Femur (tissue), 1 donor: ENCODE measurements at places on chromosomes 12 and 14.

GRCh38 chr14:52279408-52279807 lies 11.9 kb downstream of the PTGDR start:
- DNase-seq = no peak

DNA sequence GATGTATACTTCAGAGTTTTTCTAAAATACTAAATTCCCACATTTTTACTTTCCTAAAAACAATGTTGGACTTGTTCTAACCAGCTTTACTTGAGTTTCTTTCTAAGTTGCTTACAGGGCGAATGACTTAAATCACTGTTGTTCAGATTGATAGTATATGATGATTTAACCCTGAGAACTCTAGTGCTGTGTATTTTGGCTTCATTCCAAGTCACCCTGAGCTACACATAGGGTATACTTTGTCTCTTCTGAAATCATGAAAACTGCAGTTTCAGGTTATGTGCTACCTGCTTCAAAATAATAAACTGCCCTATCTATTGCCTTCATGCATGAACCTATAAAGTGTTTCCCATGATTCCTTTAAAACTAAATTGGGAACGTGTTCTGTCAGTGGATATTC lies 162.5 kb upstream of the PDE3A start:
- DNase-seq = no peak

- no peak for DNase-seq
Observed at GRCh38 chr14:64074961-64075612, 219.1 kb downstream of the ESR2 start.

DNA sequence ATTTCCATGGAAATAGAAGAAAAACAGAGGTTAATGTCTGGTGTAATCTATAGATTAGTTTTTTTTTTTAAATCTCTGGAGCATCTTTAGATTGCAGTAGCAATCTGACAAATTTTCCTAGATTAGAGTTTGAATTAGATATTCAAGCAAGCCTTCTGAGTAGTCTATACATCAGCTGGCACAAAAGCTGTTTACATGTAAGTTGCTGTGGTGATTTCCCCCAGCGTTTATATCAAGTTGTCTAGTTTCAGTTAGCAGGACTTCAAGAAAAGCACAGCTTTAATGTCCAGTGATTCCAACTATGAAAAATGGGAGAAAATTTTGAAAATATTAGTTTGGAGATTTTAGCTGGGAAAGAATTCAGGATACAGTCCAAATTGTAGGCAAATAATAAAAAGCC lies 605.0 kb upstream of the USP15 start:
- no peak for DNase-seq

DNA sequence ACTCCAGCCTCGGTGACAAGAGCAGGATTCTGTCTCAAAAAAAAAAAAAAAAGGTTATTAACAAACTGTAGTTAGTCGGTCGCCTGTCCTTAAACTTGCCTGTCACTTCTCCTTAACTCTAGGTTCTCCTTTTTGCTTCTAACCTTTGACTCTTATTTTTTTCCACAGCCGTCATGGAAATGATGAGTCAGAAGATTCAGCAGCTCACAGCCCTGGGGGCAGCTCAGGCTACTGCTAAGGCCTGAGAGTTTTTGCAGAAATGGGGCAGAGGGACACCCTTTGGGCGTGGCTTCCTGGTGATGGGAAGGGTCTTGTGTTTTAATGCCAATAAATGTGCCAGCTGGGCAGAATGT lies 418 bp upstream of the MYG1 start:
- peak; percentile 46 for DNase-seq

DNA sequence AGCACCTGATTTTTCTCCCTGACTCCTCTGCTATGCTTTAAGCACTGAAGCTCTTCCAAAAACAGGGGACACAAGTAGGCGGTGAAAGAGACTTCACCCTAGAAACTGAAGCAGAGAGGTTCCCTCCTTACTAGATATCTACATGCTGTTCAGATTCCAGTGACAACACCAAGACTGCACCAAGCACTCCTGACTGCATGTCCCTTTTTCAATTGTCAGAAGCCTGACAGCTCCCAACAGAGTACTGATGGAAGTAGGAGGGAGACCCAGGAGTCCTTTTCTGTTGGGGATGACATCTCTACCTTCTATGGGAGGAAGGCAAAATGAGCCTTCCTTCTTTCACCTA lies 10.4 kb downstream of the DCTN2 start:
- no peak for DNase-seq

DNA sequence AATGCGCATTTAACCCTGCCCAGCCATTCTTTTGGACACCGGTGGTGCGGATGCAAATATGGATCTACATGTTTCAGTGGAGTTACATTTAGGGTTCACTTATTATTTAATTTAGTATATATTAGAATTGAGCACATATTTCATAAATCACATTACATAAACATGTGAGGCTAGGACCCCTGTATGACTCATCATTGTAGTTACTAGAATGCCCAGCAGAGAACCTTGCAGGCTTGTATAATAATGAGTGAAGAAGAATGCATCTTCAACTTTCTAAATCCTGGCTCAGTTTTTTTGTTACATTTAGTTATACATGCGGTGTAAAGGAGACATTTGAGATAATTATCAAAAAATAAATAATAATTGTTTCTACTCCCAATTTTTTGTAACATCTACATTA lies 369.0 kb downstream of the ATP23 start:
- no peak for DNase-seq

- no peak for DNase-seq
Observed at GRCh38 chr14:69672356-69672755, 61.0 kb downstream of the SUSD6 start.

DNA sequence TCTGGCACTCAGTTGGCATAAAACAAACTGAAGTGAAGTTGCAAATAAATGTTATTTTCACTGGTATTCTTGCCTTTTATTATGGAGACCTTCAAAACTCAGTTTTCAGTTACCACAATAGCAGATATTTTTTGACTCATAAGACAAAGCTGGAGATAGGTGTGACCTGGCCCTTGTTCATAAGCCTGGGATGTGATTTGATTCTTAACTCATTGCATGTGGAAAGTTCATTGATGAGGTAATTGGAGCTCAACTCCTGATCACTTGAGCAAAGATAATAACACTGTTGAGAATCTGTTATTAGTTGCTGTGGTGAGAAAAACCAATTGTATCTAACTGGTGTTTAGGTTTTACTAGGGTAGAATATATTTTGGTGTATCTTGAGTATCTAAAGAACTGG lies 105.1 kb downstream of the AEBP2 start:
- DNase-seq = no peak

GRCh38 chr12:25875661-25876060 lies 82.8 kb upstream of the RASSF8 start:
- DNase-seq = no peak

- peak; percentile 73 for DNase-seq
Observed at GRCh38 chr12:11863478-11863906, 207.2 kb upstream of the BCL2L14 start.

GRCh38 chr14:51547260-51547659 lies 104.5 kb upstream of the FRMD6 start:
- peak; percentile 83 for DNase-seq

DNA sequence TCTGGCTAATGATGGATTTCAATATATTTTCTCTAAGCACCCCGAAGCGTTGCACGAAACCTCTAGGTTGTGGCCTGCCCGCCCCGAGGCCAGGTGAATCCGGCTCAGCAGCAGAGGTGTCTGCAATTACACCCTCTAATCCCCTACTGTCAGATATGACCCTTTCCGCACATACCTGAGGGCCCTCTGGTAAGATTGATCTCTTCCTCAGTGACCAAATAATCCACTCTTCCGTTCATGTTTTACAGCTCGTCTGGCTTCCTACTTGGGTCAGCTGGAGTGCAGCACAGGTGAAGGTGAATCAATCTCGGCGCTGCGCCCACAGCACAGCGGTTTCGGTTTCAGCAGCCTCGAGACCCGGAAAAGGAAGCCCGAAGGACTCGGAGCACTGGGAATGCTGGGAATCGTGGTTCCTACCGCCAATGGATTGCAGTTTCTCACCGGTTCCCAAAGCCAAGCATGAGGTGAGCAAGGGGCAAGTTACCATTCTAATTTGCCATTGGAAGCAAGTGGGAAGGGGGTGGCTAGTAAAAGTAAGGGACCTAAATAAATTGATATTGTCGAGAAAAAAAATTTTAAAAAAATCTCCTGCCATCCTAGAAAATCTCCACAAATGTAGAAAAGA lies at the start of gene SYNJ2BP:
Gene SYNJ2BP (minus strand): TSS at position 366 of the 625 bp plus-strand sequence. CDS start 127 bp downstream, at position 239.
- DNase-seq = peak; percentile 73

- DNase-seq = no peak
Observed at GRCh38 chr12:88144037-88144436, 1.9 kb downstream of the TMTC3 start.

DNA sequence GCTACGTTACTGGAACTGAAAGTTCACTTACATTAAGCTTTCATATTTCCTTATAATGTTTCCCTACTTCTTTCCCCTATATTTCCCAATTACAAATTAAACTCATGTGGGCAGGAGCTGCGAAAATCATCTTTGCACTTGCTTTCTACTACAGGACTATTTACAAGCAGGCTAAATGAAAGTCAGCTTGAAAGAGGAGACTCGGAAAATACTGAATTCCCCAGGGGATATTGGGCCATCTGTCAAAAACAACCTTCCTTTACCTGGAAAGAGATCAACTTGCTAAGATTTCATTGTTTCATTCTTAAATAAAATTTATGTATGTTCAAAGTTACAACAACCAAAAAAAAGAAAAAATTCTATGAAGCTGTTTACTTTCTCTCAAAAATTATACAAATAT lies 92.8 kb upstream of the BBS10 start:
- DNase-seq = no peak

DNA sequence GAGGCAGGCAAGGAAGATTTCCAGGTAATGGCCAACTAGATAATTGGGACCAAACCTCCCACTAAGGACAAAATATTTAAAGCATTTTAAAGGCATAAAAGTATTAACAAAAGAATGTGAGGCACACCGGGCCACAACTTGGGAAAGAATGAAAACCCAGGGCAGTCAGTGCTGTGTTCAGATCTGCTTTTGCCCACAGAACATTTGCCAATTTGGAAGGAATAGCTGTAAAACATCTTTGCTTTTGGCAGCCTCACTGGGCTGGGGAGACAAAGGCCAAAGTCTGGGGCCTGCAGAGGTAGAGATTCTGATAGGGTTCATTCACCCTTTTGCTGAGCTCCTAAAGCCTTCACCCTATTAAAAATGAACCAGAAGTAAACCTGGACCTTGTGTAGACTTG lies 82.3 kb downstream of the SYNE3 start:
- DNase-seq = no peak

DNA sequence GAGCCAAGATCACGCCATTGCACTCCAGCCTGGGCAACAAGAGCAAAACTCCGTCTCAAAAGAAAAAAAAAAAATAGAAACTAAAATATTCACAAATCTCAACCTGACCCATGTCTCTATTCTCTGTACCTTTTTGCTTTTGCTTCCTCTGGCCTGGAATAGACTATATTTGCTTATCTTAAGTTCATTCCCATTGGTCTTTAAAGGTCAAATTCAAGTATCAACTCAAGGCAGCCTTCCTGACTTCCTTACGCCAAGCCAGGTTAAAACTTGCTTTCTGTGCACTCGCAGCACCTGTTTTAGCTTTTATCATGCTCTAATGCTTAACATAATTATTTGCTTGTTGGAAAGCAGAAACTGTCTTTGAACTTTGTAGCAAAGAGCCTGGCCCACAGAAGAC lies 14.8 kb downstream of the PYM1 start:
- DNase-seq = no peak

GRCh38 chr12:116186482-116187150 lies 90.9 kb downstream of the MED13L start:
- no peak for DNase-seq

GRCh38 chr12:25243680-25243990 lies 7.1 kb downstream of the KRAS start:
- DNase-seq = no peak

DNA sequence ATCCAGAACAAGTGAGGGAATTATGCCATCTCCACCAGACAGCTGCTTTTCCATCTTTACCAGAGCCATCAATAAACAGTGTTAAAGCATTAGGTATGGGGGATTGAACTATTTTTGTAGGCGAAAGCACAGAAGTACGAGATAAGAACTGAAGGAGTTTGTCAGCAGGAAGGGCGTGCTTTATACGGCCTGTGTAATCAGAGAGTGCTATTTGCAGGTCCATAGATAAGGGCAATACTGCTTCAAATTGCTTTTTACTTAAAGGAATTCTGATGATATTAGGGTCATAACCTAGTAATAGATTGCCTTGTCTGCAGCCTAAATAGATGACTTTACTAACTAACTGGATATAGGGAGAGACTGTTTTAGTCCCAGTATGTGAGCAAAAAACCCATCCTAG lies 20.3 kb upstream of the CLEC4E start:
- no peak for DNase-seq

GRCh38 chr14:105931808-105932483 lies 405.6 kb downstream of the TMEM121 start:
- DNase-seq = no peak

DNA sequence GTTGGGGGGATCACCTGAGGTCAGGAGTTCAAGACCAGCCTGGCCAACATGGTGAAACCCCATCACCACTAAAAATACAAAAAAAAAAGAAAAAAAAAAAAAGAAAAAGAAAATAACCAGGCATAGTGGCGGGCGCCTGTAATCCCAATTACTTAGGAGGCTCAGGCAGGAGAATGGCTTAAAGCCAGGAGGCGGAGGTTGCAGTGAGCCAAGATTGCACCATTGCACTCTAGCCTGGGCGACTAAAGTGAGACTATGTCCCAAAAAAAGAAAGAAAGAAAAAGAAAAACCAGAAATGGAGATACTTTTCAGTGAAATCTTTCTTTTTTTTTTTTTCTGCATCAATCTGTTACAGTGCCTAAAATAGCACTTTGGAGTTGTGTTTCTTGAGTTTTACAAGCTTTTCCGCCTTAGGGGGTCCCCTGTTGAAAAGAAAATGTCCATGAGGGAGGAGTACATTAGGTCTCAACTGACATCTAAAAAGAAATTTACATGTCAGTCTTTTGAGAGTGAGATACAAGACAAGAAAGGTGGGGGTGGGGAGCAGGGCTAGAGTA lies 82.9 kb upstream of the VASH1 start:
- DNase-seq = no peak

- no peak for DNase-seq
Observed at GRCh38 chr14:75845136-75845804, 136.5 kb downstream of the TGFB3 start.
